ENCODE measurements at places on chromosomes 2 and 18. TPM values are rescaled to one million over a fixed set of nuclear protein-coding genes. Genes with fewer than 3 reads are reported as not detected.

UGT1A5 gene
- not detected for total RNA-seq

GPR55 gene
- 0.87 TPM for total RNA-seq

INHBB gene
- 0.66 TPM for total RNA-seq

C1GALT1C1L gene
- total RNA-seq, result 3.9 TPM

MERTK gene
- total RNA-seq, result 0.62 TPM

QPCT gene
- total RNA-seq, result 0.90 TPM

Measured in H4 (cell line).